ENCODE measurements at places on chromosomes 12 and 14. TPM values are rescaled to one million over a fixed set of nuclear protein-coding genes. Genes with fewer than 3 reads are reported as not detected.

Gene NKX2-1
- total RNA-seq, result not detected

- no peak for DNase-seq
These were observed 63.2 kb downstream of the TESC start for GRCh38 chr12:117036046-117036445.

DNA sequence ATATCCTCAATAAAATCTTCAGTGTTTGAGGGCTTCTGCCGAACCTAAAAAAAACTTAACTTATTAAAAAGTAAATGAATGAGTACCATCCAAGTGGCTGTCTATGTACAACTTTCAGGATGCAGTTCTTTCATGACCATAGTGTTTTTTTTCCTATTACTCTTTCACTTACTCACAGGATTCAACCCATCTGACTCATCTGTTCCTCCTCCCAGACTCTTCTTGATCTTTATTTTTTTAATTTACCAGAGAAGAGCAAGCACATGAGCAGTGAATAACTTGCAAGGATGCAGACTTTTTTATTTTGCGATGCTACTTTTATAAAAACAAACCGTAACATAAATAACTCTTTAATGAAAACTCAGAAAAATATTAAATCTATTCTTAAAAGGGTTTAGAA, 24.5 kb downstream of the RECQL start:
- peak; percentile 48 for DNase-seq

GRCh38 chr12:54521293-54522060, 23.9 kb downstream of the NCKAP1L start:
- DNase-seq, result no peak

GRCh38 chr14:95817271-95817670, 59.4 kb upstream of the TUNAR start:
- no peak for DNase-seq

DNA sequence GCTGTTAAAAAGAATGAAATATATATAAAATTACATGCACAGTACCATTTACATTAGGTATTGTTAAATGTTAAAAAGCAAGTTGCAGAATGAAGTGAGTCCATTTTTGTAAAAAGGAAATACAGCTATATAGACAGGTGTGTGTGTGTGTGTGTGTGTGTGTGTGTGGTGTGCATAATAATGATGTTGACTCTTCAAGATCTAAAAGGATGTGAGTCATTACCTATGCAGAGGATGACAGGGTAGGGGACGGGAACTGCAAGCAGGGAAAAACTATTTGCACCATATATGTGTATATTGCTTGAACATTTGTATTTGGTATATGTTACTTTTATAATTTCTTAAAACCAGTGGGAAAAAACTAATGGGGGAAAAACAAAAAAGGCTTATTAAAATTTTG, 3.1 kb downstream of the C14orf39 start:
- DNase-seq, result no peak

Gene HHIPL1
- total RNA-seq, result 2.0 TPM

Gene ANO2
- total RNA-seq, result 51.6 TPM

GRCh38 chr12:15208140-15208539, 13.1 kb downstream of the RERG start:
- no peak for DNase-seq

DNA sequence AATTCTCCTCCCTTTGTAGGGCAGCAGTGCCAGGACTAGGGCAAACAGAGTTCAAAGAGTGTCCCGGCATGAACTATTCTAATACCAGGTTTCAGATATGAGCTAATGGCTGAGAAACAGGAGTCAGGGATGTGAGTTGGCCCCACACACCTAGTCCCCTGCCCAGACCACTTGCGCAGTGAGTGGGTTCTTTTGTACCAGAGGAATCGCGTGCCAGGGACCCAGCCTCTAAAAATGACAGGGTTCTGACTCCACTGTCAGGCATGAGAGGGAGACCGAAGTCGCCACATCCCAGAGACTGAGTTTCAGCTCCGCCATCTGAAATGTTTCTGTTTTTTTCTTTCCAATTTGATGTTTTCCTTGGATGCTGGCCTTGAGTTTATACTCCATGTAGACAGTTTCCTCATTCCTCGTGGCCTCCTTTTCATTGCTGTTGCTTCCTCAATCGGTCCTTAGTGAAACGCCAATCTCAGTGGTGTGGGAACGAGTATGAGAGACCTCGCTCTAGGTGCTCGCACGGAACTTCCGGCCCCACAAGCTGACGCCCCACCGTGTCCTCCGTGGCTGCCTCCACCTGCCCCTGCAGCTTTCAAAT, 31.5 kb downstream of the FBXL14 start:
- DNase-seq, result peak; percentile 25

Gene CLEC1B
- total RNA-seq, result not detected

Gene TRIAP1
- 46.0 TPM for total RNA-seq

- no peak for DNase-seq
These were observed 404.4 kb upstream of the PDE3A start for GRCh38 chr12:19963972-19964371.

GRCh38 chr12:82565966-82566365, 120.7 kb upstream of the TMTC2 start:
- DNase-seq, result peak; percentile 71

DNA sequence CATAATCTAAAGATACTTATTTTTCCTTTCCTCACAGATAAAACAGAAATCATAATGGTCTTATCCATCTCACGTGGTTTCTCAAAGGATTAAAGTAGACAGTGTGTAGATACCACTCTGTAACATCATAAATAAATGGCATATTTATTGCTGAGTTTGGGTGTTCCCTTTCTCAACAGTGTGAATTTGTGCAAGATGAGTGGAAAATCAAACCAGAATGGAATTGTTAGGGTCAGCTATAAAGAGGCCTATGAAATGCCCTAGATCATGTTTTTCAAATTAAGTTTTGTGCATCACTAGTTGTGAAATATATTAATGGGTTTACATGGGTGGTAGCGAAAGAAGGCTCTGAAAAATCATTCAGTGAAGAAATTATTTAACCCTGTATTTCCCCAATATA, 216.3 kb upstream of the GARIN6 start:
- no peak for DNase-seq

Gene MMP19
- 0.31 TPM for total RNA-seq

DNA sequence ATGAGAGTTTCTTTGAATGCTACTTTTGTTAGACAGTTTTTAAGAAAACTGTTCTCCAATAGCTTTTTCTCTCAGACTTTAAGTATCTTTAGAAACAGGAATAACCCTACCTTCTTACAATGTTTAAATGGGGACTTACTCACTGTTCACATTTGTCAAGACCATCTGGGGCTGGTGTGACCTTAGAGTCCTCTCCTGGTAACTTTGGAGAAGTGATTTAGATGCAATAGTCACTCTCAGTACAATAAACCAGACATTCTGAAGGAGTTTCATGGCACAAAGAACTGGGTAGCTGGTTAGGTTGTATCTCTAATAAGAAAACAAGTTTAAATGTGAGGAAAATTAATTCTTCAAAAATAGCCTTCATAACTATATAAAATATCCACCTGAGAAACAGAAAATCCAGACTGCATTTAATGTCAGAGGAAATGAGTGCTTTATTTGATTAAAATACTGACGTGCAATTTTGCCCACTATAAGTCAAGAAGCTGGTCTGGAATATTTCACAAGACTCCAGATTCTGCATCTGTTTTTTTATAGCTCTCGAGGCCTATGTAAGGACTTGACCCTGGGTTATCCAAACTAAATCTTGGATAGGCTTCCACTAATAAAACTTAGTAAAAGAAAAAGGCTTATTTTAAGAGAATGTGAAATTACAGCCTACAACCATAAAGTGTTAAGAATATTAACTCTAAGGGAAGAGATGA, 108.7 kb downstream of the PTGER2 start:
- no peak for DNase-seq

Gene OAS2
- 3.1 TPM for total RNA-seq

GRCh38 chr12:130872179-130873096, 572 bp downstream of the RAN start:
- peak; percentile 42 for DNase-seq

- no peak for DNase-seq
These were observed 413.6 kb downstream of the BTG1 start for GRCh38 chr12:91732086-91732485.

GRCh38 chr14:96351986-96352385, 11.2 kb downstream of the ATG2B start:
- DNase-seq, result no peak

- no peak for DNase-seq
These were observed 466.0 kb downstream of the RAD51B start for GRCh38 chr14:68285421-68286179.

Gene PAPLN
- 3.1 TPM for total RNA-seq

Gene ETFBKMT
- total RNA-seq, result 2.4 TPM

Gene KRT73
- total RNA-seq, result not detected

Gene CLEC7A
- total RNA-seq, result not detected

- DNase-seq, result no peak
These were observed 5.2 kb upstream of the PRH1 start for GRCh38 chr12:10889226-10889625.

DNA sequence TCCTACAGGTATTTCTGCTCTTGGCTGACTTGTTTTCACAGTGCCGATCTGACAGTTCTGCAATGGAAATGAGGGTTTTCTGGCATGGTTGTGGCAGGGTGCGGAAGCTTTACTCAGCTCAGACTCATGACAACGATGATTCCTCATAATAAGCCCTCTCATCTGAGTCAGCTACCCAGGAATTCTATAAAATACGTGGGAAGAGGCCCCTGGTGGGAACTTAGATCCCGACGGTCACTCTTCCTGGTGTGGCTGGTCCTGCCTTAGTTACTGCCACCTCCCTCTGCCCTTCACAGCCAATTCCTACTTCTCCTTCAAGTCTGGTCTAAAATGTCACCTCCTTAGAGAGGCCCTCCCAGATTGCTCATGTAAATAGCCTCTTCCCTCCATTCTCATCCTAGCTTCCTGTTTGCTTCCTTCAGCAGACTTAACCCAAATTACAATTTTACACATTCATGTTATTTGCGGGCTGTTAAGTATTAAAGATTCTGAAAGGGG, 104.2 kb upstream of the MAP1LC3B2 start:
- DNase-seq, result peak; percentile 83

DNA sequence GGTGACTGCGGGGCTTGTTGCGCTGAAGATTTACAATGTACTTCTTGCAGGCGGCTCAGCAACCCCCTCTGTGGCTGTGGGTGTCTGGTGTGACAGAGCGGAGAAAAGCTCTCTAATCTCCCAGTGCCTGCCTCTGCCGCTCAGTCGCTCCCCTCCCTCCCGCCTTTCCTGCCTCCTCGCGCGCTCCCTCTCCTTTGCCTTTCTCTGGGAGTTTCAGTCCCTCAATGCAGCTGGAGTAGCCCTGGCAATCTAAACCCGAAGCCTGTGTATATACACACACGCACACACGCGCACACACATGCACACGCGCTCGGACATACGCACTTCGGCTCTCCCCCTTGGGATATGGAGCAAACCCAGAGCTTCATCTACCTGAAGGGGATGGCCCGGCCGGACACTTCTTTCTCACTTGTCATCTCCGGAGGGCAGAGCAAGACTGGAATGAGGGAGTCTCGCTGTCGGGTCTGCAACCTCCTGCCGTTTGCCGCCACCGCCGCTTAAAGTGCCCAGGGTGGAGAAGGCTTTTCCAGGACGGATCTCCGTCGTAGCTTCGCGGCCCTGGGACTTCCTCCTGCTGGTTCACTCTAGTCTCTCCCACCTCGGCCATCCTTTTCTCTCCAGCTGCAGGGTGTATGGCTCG, 599 bp upstream of the TRHDE start:
- DNase-seq, result peak; percentile 9

GRCh38 chr14:92935446-92935845, 12.5 kb downstream of the CHGA start:
- no peak for DNase-seq

DNA sequence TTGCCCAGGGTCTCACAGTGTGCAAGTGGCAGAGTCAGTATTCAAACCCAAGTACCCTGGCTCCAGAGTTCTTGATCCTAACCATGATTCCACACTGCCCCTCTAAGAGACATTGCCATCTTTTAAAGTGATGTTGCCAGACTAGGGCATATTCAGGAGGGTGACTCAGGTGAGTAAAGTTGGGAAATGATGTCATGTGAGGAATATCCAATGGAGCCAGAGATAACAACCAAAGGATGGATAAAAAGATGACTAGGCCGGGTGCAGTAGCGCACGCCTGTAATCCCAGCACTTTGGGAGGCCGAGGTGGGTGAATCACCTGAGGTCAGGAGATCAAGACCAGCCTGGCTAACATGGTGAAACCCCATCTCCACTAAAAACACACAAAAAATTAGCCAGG, 85.6 kb downstream of the SMOC1 start:
- DNase-seq, result no peak

- no peak for DNase-seq
These were observed 32.6 kb downstream of the TMEM63C start for GRCh38 chr14:77214216-77214615.

Gene HCAR1
- total RNA-seq, result not detected

Gene RHOJ
- 177 TPM for total RNA-seq

DNA sequence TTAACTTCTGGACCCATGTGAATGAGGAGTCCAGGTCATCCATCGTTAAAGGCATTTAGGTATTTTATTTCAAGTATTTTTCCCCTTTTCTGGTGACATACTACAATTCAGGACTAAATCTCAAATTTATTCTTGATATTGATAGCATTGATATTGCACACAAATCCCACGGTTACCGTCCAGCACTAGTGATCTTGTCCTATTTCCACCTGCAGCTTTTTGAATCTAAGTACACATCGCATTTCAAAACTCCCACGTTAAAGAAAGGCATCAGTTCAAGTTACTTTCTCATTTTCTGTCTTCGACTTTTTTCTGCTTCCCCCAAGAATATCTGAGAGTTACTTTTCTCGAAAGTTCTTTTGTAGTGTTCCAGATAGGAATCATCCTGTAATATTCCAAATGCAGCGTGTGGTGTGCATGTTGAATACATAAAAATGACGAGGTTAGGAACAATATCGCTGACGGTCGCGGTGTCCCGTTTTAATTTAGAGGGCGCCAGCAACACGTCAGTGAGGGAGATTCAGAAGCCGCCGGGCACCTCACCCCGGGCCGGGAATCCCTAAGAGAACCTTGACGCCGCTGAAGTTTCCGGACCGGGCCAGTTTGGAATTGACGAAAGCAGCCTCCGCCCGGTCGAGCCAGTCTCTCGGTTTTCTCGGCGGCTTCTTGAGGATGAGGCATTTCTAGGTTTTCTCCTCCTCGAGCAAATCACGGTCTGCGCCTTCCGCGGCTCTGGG, 569 bp upstream of the RGS6 start:
- DNase-seq, result no peak

Gene SYT10
- total RNA-seq, result not detected

Gene REP15
- total RNA-seq, result 4.8 TPM

GRCh38 chr14:101134851-101135433, 231.4 kb upstream of the RTL1 start:
- DNase-seq, result peak; percentile 31

Gene GLTP
- total RNA-seq, result 46.6 TPM

GRCh38 chr14:61876362-61877034, 114.3 kb downstream of the SNAPC1 start:
- no peak for DNase-seq

DNA sequence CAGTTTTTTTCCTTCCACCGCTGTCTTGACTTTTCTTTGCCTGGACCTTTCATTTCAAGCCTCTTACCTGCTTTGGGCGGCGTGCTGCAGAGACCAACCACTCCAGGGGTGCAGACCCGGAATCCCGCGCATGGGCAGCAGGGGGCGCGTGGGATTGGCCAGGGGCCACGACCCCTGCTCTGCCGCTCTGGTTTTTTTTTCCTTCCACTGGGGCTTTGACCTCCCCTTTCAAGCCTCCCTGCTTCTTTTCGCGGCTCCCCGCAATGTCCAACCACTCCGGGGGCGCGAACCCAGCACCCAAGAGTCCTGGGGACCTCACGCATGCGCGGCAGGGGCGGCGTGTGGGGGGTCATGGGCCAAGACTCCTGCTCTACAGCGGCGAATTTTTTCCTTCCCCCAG, 325.1 kb downstream of the ALG10 start:
- DNase-seq, result no peak

Gene DRAM1
- total RNA-seq, result 42.4 TPM

Gene PRMT5
- total RNA-seq, result 73.1 TPM

Data from endothelial cell of umbilical vein (primary cell).